ENCODE measurements at places on chromosomes 1 and 21.
A peak's percentile ranks its signal among the peaks of the same experiment; 100 is the strongest.

DNA sequence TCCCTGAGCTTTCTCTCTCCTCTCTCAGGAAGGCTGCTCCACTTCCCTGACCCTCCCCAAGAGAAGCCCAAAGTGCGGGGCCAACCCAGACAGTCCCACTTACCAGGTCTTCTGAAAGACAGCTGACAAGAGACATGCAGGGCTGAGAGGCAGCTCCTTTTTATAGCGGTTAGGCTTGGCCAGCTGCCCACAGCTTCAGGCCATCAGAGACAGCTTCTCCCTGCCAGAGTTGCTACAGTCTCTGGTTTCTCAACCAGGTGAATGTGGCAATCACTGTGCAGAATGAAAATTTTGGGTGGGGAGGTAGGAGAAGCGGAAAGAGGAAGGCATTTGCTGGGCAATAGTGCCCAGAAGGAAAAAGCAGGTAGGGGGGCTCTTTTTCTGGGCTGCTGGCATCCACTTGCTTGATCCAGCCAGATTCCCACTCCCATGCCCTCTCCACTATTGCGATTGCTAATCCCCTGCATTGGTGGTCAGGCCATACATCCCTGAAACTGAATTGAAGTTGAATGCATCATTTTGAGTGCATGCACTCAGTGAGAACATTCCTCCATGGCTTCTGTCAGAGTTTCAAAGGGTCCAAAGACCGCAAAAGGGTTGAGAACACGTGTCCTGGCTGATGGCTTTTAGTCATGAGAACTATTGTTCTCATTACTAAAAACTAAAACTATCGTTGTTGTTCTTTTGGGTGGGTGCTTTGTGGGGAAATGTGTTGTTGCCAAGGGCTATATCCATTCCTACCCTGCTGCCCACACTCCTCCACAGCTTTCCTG is at the start of gene S100A8:
TSS of gene S100A8 (minus strand) at position 136 of the 773 bp plus-strand sequence. CDS start 538 bp downstream, outside the sequence.
- no peak for DNase-seq

DNA sequence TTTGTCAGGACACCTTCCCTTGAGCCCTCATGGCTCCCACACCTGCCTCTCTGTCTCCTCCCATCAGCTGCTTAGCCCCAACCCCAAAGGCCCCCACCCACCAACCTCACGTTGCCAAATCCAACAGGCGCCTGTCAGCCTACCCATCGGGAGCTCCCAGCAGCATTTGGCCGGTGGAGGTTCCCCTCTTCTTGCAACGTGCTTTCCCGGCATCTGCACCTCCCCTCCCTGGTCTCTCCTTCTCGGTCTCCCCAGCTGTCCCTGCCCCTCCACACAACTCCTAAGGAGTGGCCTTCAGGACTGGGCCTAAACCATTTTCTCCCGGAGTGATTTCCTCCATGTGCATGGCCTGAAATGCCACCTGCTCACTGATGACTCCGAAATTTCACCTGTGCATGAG is 71.9 kb downstream of the KLHDC7A start:
- DNase-seq = no peak

- DNase-seq = no peak
Measured at GRCh38 chr1:154818911-154819310, 51.2 kb downstream of the KCNN3 start.

DNA sequence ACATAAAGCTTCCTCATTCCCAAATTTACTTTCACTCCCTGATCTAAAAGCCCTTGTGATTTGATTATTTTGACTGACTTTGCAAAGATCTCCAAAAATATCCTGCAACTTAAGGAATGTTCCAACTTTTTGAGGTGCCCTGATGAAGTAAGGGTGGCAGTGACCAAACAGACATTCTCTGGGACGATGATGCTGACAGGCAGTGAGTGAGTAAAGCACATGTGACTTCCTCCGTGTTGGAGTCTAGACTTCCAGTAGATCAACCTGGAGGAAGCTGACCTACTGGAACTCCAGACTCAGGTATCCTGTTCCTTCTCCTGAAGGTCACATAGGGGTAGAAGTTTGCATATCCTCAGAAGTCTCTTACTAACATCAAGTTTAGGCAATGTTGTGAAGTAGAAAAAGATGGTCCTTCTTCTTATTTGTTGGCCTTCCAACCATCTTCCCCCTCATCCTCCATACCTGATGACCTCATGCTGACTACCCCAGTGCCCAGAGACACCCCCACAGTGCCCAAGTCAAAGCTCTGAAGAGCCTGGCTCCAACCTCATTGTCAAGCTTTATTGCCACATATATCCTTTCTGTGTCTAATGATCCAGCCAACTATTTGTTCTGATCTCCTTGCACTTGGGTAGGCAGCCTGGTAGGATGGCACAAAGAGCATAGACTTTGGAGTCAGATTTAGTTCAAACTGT is 16.0 kb downstream of the TNFSF4 start:
- no peak for DNase-seq

DNA sequence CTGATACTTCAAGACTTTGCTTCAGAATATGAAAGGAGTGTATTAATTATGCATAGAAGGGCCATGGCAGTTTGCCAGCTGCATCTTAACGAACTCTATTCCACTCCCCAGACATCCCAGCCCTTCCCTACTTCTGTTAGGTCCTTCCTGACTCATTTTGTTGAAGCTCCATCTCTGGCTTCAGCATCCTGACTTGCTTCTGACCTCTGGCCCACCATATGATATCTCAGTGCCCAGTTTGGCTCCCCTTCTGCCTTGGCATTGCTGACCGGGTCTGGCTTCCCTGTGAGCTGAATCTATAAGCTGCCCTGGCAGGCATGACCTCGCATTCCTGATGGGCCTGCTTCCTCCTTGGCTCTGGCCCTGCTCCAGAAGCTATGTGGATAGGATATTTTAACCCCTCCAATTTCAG is 27.6 kb upstream of the ARHGAP29 start:
- DNase-seq = no peak

GRCh38 chr1:172254521-172255222 is 165.8 kb upstream of the C1orf105 start:
- DNase-seq = no peak

GRCh38 chr1:33455539-33456501 is 16.6 kb upstream of the ZSCAN20 start:
- DNase-seq = peak; percentile 71

- no peak for DNase-seq
Measured at GRCh38 chr1:224123136-224123535, 9.2 kb downstream of the FBXO28 start.

GRCh38 chr1:200037904-200038303 is 10.4 kb downstream of the NR5A2 start:
- peak; percentile 24 for DNase-seq

DNA sequence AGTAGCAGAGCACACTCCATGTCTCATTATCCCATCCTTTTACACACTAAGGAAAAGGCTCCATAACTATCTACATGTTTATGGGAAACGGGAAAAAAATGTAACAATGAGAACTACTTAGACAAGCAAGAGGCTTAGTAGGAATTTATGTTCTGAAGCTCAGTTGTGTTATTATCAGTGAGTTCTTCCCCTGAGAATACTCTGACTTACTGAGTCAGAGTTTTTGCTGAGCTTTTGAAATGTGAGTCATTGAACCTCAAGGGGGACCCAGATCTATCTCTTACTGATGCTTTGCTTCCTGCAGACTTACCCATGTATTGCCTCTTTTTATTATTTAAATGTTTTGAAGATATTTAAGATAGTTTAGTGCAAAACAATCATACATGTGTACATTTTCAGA is 20.1 kb downstream of the CFHR5 start:
- DNase-seq = no peak
